SK-N-MC (cell line): ENCODE measurements at places on chromosomes 7 and 10.

GRCh38 chr7:26667514-26668133 is 196.8 kb downstream of the SKAP2 start:
- DNase-seq, result peak; percentile 62

DNA sequence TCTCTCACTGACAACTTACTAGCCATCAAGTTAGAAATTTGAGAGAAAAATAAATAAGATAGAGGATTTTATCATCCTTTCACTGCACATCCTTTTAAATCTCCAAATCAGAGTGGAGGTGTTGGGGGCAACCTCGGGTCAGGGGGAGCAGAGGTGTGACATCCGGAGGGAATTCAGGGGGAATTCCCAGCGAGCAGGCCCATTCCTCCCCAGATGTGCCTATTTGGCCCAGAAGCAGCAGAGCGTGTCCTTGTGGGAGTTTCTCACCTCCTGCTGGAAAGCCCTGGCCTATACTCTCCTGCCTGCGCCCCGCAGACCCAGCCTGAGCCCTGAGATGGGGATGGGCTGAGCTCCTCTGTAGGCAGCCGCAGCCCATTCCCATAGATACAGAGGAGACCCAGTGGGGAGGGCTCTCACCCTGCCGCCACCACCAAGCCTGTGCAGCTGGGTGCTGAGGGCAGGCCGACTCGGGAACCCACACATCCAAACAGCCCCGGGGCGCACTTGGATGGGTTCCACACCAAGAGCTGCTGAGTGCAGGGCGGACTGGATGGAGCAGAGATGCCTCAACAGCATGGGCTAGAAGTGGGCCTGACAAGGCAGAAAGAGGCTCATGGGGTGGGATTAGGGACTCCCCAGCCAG is 124.5 kb downstream of the CXCL12 start:
- DNase-seq, result no peak

DNA sequence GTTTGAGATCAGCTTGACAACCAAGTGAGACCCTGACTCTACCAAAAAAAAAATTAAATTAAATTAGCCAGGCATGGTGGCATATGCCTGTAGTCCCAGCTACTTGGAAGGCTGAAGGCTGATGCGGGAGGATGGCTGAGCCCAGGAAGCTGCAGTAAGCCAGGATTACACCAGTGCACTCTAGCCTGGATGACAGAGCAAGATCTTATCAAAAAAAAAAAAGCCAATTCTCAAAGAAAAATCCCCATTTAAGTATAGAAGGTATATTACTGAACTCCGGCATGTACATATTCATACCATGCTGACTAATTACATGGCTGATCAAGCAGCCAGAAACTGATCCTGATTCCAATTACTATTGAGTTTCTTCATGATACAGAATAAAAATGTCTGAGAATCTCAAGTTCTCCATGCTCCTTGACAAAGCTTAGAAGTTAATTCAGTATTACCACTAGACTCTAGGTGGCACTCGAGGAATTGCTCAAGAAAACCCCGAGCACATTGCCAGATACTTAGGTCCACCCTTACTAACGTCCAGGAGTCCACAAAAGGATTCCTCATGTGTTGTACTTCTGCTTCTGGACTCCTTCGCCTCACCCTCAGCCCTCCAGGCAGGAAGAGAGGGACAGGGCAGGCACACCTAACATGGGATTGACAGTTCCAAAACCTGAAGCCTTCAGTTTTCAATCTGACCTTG is 148.9 kb downstream of the PARD3 start:
- no peak for DNase-seq

DNA sequence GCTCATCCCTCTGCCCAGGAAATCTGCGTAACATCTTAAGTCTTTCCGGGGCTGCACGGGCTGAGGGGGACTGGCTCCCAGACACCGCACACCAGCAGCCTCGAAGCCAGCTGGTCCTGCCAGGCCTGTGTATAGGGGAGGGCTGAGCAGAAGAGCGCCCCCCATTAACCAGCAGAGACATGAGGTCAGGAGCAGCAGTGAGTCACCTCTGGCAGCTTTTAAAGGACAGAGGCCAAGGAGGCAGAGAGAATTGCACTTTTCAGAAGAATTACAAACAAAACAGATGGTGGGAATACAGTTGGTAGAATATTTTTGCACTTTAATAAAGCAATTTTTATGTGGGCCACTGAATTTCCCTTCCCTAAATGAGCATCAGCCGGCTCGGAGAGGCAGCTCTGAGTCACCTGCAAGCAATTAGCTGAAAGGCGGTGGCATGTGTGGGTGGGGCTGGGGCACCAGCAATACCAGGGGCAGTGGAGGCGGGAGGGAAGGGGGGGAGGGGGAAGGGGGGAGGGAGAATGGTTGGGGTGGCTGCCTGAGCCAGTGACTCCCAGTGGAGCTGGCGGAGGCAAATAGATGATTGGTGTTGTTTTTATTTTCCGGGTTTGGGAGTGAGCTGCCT is 39.1 kb downstream of the GOLGA7B start:
- DNase-seq, result no peak

DNA sequence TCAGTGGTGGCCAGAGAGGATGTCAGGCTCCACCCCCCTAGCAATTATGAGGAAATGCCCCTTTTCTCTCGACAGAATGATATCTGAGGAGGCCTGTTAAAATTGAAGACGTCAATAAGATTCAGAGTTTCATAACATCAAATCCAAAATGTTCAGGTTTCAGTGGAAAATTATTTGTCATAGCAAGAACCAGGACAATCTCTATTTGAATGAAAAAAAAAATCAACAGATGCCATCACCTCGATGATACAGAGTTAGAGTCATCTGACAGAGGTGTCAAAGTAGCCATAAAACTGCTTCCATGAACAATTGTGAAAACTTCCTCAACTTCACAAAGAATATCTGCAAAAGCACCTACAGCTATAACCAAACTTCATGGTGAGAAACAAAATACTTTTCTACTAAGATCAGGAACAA is 7.7 kb downstream of the TMEM273 start:
- no peak for DNase-seq

DNA sequence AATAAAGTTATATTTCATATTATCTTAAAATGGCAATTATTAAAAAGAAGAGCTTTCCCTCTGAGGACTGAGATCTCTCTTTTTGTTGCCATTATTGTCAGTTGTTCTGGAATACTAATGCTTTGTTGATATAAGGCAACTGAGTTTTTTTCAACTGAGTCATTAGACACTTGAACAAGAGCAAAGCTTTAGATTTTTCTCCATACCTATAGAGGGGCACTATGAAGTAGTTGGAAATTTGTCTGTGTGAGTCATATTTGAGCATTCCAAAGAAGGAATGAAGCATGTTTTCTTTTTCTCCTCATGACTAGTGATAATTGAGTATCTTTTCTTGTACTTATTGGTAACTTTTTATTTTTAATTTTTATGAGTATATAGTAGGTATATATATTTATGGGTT is 24.5 kb downstream of the RPA3 start:
- DNase-seq, result no peak

- no peak for DNase-seq
Measured at GRCh38 chr10:74156919-74157289, 5.9 kb downstream of the ADK start.

- DNase-seq, result no peak
Measured at GRCh38 chr10:48976196-48976595, 36.6 kb upstream of the LRRC18 start.

- DNase-seq, result no peak
Measured at GRCh38 chr10:132341017-132341416, 9.0 kb downstream of the LRRC27 start.

DNA sequence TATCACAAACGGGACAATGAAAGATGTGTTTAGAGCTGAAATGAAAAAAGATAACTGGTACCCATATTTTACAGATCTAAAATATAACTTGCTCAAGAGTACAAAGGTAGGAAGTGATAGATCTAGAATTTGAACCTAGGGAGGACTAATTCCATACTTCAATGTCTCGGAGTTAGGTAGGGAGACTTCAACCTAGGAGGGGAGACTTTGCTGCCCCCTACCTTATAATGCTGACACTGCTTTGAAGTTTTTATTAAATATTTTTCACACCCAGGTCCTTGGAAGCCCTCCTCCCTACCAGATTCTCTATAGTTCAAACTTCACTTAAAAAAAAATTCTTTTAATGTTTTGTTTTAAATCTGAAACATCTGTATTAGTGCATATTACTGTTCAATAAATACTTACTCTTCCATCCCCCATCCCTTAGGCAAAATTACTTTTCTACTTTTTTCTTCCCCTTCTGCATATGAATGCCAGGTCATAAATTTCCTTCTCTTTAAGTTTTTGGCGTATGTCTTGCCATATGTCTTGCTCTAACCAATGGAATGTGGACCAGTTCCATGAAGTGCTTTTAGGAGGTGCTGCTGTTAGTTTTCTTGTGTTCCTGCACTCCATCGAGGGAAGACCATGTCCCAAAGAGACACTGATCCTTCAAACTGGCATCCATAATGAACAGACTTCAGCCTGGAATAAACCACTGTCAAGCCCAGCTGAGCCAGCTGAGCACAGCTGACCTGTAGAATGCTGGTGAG is 57.8 kb downstream of the MICU1 start:
- no peak for DNase-seq
